ENCODE measurements at places on chromosomes 1 and 21.

DNA sequence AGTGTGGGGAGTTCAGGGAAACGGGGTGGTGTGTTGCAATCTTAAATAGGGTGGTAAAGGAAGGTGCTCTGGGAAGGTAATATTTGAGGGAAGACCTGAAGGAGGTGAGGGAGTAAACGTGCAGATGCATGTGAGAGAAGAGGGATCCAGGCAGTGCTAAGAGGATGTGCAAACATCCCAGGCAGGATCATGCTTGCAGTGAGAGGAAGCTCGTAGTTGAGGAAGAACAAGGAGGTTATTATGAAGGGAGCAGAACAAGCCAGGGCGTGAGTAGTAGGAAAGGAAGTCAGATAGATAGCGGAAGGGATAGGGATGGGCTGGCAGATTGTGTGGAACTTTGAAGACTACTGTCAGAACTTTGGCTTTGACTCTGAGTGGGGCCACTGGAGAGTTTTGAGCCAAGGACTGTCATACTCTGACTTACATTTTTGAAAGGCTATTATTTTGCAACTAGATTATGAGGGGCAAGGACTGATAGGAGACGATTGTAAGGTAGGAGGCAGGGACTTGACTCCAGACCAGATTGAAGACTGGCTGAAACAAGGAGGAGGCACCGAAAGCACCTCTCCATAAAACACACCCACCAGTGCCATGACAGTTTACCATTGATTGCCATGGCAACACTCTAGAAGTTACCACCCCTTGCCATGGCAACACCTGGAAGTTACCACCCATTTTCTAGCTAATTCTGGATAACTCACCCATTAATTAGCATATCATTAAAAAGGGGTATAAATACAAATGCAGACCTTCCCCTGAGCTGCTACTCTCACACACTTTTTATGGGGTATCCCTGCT, 67.0 kb downstream of the XCL2 start:
- DNase-seq: no peak

GRCh38 chr1:95953015-95953414, 719.0 kb downstream of the RWDD3 start:
- no peak for DNase-seq

- DNase-seq: no peak
Observed at GRCh38 chr1:231192620-231193163, 30.8 kb downstream of the TRIM67 start.

GRCh38 chr1:191460234-191460633, 698.0 kb upstream of the RGS18 start:
- no peak for DNase-seq

DNA sequence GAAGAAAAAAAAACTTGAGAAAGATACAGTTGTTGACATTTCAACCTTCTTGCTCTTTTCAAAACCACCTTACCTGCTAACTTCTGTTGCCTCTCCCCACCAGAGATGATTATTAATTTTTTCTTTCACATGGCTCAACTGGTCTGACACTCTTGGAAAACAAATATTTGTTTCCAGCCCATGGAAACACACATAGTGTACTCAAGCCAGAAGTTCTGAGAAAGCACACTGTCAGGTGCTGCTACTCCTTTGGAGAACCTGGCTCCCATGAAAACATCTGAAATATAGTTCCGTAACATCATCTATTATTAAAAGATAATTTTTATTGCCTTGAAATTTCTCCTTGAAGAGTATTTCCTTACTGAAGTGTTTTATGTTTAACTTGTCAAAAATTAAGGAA, 145.0 kb upstream of the C1orf105 start:
- DNase-seq: no peak

Data from stimulated activated CD8-positive, alpha-beta memory T cell treated with anti-CD3 and anti-CD28 coated beads, Interleukin-4, amount 100 ng/mL, for 4 hours (primary cell).